ENCODE measurements at places on chromosomes 2 and 18. TPM values are rescaled to one million over a fixed set of nuclear protein-coding genes. Genes with fewer than 3 reads are reported as not detected.

DNA sequence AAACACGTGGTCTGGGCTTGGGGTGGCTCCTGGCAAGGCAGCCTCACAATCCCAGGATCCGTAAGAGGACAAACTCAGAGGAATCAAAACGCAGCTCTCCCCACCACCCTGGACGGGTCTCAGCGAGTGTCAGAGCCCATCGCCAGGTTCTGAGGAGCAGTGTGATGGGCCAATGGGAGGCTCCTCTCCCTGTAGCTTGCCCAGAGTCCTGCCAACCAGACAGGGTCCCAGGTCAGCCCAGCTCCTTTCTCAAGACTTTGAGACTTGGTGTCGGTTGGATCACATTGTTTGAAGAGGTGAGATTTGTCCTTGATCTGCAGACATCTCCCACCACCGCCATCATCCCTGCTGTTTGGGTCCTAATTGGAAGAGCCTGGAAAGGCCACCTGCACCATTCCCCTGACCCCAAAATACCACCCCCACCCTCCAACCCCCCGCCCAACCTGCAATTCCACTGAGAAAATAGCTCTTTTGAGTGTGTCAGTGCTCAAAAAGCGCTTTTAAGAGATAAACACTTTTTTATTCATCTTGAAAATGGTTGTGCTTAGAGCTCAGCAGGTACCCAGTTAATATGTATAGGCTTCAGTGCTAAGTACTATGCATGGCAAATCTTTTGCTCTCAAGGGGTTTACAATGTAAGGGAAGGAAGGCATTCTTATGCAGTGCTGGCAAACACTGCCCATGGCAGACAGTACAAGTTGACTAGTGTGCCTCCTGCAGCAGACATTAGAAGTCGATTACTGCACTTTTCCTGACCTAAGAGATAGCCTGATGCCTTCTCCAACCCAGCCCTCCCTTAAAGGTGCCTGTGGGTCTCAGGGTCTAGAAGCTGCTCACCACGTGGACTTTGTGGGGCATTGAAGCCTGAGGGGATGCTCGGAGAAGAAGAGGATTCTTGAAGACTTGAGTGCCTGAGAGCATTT lies 50.6 kb downstream of the GLI2 start:
- no peak for DNase-seq

DNA sequence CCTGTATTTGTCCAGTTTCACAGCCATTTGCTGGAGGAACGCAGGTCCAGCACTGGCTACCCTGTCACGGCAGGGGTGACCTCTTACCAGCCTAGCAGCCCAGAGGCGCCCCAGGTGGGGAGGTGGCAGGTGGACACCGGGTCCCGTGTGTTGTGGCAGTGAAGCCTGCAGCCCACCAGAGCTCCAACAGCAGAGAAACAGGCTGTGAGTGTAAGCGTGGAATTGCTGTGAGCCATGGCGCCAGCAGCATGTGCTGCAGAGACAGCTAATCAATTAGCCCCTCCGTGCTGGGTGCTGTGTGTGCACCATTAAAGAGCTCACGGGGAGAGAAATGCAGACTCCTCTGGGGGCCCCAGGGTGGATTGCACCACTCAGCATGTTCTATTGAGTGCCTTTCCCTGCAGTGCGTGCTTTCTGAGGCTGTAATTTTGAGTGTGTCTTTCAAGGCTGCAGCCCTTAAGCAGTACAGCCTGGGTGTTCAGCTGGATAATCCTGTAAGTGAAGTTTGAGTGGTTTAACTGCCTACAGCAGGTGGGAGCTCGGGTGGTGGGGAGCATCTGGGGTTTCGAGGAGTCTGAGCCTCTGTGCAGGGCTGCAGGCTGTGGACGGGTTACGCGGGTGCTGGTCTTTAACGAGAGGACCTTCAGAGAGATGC lies 15.9 kb downstream of the RTP5 start:
- no peak for DNase-seq

The SULT1C2 gene
- total RNA-seq: 0.97 TPM

GRCh38 chr2:28624793-28625701 lies 126.6 kb upstream of the PPP1CB start:
- DNase-seq: no peak

- no peak for DNase-seq
Measured at GRCh38 chr2:6820903-6821584, 44.7 kb downstream of the CMPK2 start.

The ALKAL2 gene
- 2.7 TPM for total RNA-seq

The SP140L gene
- total RNA-seq: 4.0 TPM

GRCh38 chr2:135893374-135893794 lies 17.1 kb upstream of the MCM6 start:
- DNase-seq: no peak

The GCG gene
- total RNA-seq: not detected

The MRPL19 gene
- 46.9 TPM for total RNA-seq

GRCh38 chr2:107412209-107412904 lies 414.3 kb upstream of the RGPD4 start:
- DNase-seq: no peak

DNA sequence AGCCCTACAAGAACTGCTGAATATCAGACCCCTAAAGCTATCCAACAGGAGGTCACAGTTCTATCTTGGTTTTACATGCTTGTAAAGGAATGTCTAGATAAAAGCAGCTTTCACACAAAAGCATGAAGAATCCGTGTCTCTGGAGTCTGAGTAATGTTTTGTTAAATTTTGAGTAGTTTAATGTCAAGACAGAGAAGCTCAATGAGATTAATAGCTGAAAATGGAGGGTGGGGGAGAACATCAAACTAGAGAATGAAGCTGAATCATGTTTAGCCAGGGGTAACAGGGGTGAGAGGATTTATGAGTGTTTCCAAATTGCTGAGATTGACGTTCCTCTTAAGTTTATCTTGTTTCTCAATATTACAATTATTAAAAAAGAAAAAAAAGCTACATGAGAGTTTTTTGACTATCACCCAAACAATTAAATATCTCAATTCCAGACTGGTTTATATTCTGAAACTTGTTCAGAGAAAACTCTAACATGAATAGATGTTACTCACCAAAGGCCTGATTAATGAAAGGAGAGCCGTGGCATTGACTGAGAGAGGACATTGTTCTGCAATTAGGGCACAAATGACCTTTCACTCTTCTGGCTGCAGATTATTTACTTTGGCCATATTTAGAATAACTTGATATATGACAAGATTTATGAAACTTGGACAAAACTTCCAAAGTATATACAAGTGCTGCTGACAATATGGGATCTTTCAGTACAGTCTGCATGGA lies 266.4 kb upstream of the ETAA1 start:
- DNase-seq: no peak

DNA sequence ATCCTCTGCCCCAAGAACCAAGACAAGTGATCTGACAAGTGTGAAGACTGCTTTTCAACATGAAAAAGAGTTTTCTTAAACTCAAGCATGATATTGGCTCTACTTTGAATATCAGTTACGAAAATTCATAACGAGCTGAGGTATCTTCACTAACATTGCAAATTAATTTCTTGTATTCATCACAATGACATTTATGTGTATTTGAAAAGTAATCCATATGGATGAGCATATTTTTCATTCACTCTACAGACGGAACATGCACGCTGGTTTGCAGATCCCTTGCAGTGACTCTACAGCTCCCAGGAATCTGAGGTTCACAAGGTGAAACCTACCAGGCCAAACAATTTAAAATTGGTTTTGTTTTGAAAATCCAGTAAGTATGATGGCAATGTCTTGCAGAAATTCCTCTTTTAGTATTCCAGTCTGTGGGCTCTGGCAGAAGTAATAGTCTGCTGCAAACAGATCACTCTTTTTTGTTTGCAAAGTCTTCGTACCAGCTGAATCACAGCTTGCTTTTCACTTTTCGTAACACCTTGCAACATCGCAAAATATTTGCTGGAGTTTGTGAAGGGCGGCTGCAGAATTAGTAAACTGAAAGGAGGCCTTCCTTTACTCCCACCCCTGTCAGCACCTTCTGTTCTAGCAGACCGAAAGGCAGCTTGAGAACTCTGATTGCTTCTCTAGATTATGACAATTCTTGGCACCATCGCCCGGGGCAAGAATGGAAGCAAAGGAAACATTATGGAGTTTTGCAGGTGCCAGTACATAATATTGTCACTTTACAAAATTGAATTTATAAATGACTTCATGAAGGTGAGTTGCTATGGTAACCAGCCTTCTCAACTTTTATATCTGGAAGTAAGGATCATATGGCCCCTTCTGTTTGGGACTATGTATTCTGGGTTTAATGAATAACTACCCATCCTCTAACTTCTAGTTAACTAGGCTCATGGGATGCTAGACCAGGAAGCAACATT lies 168.7 kb downstream of the TMEM247 start:
- DNase-seq: no peak

DNA sequence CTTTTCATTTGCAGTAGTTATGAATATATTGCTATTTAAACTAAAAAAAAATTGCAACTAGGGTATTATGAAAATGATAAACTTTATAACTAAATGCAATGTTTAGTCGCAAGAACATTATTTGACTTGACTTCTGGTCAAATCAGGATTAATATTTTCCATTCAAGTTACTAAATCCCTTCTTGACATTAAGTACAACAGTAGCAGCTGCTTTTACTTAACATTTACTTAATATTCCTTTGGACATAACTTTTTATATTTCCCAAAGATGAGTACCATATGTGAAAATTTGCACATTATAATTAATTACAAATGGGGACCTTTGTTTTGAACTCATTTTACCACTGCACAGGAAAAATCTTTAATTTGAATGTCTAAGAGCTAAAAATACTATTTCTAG lies 74.0 kb downstream of the PMS1 start:
- no peak for DNase-seq

The GNLY gene
- total RNA-seq: 2.3 TPM

- no peak for DNase-seq
Measured at GRCh38 chr2:186058614-186059013, 320.0 kb downstream of the FSIP2 start.

The MAP4K4 gene
- total RNA-seq: 135 TPM

DNA sequence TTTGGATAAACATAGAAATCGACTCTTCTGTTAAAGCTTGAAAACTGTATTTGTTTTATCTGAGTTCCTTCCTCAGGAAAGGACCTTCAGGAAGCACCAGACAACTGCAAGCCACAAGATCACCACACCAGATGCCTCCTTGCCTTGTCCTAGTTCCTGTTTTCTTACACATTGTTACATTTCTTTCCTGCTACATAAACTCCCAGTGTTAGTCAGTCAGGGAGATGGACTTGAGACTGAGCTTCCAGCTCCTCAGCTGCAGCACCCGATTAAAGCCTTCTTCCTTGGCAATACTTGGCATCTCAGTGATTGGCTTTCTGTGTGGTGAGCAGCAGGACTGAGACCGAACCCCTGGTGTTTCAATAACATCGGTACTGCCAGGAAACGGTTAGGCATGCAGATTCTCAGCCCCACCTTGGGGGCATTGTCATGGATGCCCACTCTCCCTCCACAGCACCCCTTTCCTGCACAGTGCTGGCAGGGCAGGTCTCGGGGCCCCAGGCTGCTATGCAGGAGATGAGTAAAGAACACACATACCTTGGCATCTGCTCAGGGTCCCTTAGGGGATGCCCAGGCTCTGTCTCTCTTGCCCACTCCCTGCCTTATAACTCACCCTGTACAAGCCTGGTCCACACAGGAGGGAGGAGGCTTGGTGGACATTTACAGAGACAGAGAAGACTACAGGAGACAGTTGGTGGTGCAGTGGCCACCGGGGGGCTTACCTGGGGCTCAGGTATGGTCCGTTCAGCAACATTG lies 32.6 kb downstream of the ANKMY1 start:
- no peak for DNase-seq

GRCh38 chr2:8244639-8245038 lies 437.2 kb upstream of the ID2 start:
- no peak for DNase-seq

DNA sequence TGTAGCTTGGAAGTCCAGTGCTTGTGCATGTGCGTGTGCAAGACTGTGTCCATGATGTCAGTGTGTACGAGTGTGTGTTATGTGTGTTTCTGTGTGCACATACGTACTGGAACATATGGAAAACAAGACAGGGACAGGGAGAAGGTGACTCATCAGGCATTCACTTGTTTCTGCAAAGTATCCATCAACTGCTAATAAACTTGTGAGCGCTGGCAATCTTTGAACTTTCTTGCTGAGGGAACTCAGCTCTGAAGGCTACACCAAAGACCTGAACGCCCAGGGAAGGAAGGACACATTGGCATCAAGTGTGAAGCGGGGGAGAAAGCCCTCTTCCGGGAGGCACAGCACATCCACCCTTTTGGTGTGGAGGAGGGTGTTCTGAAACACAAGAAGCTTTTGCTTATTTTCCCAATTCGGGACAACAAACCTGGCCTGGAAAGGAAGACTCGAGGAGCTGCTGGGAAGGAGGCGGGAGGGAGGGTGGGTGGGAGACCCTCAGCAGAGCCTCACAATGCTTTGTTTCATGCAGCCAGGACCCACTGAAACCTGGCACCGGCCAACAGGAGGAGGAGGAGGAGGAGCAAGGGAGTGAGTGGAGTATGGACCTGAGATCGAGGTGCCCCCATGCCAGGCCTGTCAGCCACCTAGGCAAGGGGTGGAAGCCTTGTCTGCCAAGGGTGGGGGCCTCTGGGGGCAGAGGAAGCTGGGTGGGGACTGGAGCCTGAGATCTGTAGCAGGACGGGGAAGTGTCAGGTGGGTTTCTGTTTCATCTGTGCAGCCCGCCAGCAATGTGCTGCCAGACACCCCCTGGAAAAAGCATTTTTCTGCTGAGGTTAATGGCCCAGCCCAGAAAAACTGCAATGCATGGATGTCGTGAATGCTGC lies 26.8 kb downstream of the SMAD7 start:
- no peak for DNase-seq

DNA sequence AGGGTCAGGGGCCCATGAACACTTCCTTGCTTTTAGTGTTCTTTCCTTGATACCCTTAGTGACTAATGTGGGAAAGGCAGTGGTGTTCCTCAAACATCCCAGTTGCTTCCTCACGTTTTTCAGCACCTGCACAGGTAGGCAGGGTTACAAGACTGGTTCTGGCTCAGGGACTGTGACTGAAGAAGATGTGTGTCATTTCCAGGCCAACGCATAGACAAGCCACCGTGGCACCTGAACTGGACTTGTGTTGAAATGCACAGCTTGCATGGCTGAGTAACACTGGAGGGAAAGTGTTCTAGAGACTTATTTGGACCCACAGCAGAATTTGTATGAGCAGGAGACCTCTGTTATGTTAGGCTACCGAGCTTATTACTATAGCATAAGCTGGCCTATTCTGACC lies 107.9 kb downstream of the SPOPL start:
- no peak for DNase-seq

DNA sequence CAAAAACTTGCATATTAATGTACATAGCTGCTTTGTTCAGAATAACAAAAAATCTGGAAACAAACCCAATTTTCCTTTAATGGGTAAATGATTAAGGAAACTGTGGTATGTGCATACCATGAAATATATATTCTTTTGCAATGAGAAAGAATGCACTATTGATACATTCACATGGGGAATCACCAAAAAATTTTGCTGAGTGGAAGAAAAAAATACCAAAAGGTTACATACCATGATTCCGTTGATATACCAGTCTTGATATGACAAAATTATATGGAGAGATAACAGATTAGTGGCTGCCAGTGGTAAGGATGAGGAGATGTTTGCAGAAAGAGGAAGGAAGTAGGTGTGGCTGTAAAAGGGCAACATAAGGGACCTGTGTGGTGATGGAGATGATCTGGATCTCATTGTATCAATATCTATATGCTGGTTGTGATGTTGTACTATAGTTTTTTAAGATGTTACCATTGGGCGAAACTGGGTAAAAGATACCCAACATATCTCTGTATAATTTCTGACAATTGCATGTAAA lies 54.6 kb upstream of the BCL2L11 start:
- DNase-seq: no peak

GRCh38 chr2:37543999-37544557 lies 127.4 kb downstream of the CDC42EP3 start:
- DNase-seq: no peak
